Activated T-cell treated with anti-CD3 and anti-CD28 coated beads, Interleukin-2, amount 50 U/mL, for 72 hours (primary cell): ENCODE measurements at places on chromosomes 2 and 18. TPM values are rescaled to one million over a fixed set of nuclear protein-coding genes. Genes with fewer than 3 reads are reported as not detected.

The SP140L gene
- 63.0 TPM for total RNA-seq

The TP53I3 gene
- total RNA-seq: 4.0 TPM

The STPG4 gene
- total RNA-seq: not detected

The CSRNP3 gene
- total RNA-seq: not detected

DNA sequence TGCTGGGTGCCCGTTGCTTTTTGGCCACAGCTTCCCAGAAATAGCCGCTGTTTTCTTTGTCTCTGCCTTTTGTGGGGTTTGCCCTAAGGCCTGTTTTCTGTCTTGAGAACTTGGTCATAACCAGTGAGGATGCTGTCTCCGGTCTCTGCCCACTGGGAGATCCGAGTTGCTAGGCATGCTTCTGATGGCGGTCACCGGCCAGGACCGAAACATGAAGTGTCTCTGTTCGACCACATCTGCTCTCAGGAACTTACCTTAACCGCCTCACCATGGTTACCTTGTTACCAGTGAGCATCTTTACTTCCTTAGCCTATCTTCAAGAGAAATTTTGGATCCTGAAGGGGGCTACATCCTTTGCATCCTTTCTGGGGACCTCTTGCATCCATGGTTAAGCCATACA, 91.9 kb downstream of the RTP5 start:
- DNase-seq: no peak

DNA sequence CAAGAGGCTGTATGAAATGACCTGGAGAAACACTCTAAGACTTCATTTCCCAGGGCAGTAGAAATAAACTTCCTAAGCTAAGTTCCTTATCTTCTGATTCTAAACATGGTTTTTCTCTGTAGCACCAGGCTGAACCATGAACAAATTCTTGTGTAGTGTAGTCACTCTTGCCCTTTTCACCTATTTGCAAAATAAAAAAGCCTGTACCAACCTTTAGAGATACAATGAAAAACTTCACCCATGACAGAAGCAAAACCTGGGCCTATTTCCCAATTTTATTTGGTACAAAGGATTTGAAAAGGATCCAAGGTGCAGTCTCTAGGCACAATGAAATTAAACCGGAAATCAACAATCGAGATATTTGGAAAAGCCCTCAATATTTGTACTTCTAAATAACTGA, 43.6 kb downstream of the POLR1A start:
- DNase-seq: no peak

- no peak for DNase-seq
These were observed 56.1 kb upstream of the PEX13 start for GRCh38 chr2:60961457-60961856.

DNA sequence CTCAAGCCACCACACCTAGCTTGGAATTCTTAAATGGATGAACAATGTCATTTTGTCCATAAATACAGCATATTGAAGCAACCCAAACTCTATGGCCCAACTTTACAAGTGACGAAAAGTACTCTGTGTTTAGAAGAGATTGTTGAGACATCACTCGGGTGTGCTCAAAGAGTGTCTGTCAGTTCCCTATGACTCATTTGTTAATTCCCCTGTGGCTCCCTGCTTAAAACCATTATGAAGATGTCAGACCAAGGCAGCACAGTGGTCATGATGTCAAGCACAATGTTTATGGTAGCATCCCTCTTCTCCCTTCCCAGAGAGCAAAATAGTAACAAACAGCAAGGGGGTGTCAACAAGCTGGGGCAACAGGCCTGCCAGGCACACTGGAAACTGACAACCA, 3.0 kb downstream of the LYG1 start:
- DNase-seq: no peak

DNA sequence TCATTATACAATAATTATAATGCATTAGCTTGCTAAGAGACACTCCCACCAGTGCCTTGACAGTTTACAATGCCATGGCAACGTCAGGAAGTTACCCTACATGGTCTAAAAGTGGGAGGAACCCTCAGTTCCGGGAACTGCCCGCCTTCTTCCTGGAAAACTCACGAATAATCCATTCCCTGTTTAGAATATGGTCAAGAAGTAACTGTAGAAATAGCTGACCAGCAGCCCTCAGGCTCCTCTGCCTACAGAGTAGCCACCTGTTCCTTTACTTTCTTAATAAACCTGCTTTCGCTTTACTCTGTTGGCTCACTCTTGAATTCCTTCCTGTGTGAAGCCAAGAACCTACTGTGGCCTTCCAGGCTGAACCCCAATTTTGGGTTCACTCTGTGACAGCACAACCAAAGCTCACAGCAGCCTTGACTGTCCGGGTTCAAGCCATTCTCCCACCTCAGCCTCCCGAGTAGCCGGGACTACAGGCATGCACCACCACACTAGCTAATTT, 20.0 kb upstream of the PTPN2 start:
- DNase-seq: peak; percentile 46

The IGFBP5 gene
- total RNA-seq: not detected

GRCh38 chr2:231124838-231125568, at the start of gene HTR2B:
Gene HTR2B (minus strand): TSS chr2:231125042. CDS start chr2:231123764, 1,278 bp downstream.
- peak; percentile 12 for DNase-seq

DNA sequence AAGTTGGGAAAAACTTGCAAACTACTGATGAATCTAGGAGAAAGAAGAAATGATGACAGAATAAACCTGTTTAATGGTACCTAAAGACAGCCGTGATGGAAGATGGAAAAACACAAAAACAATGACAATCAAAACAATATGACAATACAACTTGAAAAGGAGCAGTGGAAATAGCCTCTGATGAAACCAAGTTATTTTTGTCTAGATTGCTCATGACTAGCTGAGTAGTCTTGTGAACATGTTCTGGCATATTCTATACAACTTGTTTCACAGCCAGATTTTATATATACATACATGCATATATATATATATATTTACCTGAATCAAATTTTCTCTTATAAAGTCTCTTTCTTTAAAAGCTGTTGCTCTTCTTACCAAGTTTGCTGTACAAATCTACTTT, 439.1 kb downstream of the TGIF1 start:
- no peak for DNase-seq

The ARL6IP6 gene
- total RNA-seq: 41.5 TPM

The MAP4K3 gene
- total RNA-seq: 14.6 TPM

GRCh38 chr2:67503066-67503795, 106.1 kb downstream of the ETAA1 start:
- DNase-seq: no peak

The TNFAIP6 gene
- total RNA-seq: not detected

GRCh38 chr2:41784496-41784895, 263.3 kb upstream of the PKDCC start:
- DNase-seq: no peak

DNA sequence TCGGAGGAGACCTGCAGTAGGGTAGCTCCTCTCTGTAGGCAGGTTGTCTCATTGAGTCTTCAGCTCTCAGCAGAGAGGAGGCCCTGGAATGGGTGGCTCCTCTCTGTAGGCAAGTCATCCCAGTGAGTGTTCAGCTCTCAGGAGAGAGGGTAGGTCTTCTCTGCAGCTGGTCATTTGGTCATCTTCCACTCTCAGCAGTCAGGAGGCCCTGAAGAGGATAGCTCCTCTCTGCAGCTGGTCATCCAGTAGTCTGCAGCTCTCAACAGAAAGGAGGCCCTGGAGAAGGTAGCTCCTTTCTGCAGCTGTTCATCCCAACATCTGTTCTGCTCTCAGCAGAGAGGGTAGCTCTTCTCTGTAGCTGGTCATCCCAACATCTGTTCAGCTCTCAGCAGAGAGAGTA, 26.0 kb upstream of the RUFY4 start:
- no peak for DNase-seq

The EFHD1 gene
- 1.8 TPM for total RNA-seq

GRCh38 chr18:75809926-75810255, 382.4 kb upstream of the SMIM21 start:
- DNase-seq: no peak

- DNase-seq: no peak
These were observed 259.0 kb downstream of the AGAP1 start for GRCh38 chr2:235752846-235753245.

DNA sequence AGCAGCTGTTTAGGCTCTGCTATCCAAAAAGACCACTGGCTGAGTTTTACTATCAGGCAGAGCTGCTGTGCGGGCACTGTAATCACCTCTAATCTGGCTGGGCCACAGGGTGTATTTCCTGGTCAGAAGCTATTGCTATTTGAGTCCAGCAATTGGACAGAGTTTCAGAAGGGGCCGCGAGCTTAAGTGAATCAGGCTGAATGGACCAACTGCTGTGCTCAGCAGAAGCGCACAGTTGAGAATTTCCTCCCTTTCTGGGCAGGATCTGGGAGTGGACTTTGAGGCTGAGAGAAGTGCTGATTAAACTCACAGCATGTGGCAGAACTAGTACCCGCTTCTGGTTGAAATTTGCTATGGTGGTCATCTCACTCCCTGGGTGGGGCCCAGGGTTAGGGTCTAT, 251.8 kb downstream of the INSIG2 start:
- no peak for DNase-seq

GRCh38 chr2:233082222-233082930, 22.2 kb downstream of the INPP5D start:
- peak; percentile 50 for DNase-seq
